Mammary epithelial cell (primary cell): ENCODE measurements at places on chromosomes 5 and 9. TPM values are rescaled to one million over a fixed set of nuclear protein-coding genes. Genes with fewer than 3 reads are reported as not detected.

GRCh38 chr5:157312492-157312891 is 46.6 kb downstream of the CYFIP2 start:
- peak; percentile 47 for DNase-seq

GRCh38 chr9:71308454-71308853 is 187.0 kb upstream of the TRPM3 start:
- no peak for DNase-seq

DNA sequence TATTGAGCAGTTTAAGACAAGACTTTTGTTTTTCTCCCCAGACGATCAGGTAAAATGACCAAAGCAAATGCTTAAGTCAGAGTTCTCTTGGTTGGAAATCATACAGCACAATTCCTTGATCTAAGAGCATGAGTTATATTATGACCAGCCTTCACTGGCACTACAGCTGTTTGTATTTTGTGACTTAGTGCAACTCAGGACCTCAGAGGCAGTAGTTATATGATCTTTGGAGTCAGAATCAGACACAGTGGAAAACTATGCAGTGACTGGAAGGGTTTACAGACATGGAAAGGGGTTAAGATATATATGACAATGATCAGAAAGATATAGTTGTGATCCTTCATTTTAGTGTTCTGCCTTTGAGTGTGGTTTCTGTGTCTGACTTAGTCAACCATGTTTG is 24.3 kb downstream of the RAD23B start:
- DNase-seq = no peak

NEURL1B gene
- total RNA-seq = 1.5 and 2.9 TPM in 2 replicates

BBLN gene
- 56.9 and 76.5 TPM in 2 replicates for total RNA-seq

EPB41L4B gene
- 4.8 and 6.7 TPM in 2 replicates for total RNA-seq

BASP1 gene
- total RNA-seq = 27.0 TPM
